Stimulated activated CD4-positive, alpha-beta T cell treated with anti-CD3 and anti-CD28 coated beads, Interleukin-2, amount 100 ng/mL, for 4 hours (primary cell): ENCODE measurements at places on chromosomes 16 and 17.
A peak's percentile ranks its signal among the peaks of the same experiment; 100 is the strongest.

DNA sequence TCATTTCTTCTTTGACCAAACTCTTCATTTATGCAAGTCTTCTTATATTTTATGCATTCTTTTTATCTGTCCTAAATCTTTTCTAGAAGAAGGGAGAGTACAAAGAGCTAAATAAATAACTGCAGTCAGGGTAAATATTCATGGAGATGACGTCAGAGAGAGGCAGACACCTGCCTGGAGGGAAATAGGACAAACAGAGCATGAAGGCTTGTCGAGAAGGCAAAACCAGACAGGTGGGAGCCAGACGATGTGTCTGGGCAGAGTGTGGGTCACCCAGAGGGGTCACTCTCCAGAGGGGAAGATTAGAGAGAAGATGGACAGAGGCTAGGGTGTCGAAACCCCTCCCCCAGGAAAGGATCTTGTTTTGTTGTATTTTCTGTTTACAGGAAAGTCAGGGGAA, 78.3 kb upstream of the RPL38 start:
- no peak for DNase-seq

DNA sequence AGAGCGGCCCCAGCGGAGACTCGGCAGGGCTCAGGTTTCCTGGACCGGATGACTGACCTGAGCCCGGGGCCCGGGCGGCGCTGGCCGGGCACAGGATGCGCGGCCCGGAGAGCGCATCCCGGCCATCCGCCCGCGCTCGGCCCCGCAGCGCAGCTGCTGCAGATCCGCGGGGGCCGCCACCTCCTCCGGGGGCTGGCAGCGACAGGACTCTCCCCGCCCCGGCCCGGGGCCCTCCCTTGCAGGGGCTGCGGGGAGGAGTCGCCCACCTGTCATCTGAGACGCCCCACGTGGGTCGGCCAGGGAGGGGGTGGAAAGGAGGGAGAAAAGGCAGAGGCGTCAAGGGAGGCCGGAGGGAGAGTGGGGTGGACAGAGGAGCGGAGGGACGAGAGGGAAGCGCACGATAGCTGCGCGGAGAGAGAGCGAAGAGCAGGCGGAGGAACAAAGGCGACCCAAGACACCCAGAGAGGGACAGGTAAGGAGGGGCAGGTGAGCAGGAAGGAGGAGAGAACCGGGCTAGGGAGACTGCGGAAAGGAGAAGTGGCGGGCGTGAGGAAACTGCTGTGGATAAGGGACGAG, 471 bp upstream of the PRKAR1A start:
- DNase-seq = peak; percentile 72

DNA sequence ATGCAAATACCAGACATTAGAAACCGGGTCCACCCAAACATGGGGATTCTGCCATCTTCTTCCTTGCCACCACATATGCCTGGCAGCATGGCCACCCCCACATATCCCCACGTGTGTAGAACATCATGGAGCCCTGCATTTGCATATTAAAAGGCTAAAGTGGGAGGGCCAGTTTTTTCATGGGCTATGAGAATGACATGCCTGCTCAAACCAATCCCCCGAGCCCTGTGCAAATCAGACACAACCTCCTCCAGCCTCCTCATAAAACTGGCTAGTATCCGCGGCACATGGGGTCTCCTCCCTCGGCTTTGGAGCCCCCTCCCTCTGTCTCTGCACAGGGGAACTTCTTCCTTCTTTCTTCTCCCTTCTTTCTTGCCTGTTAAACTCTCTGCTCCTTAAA, 174.9 kb upstream of the WSCD1 start:
- no peak for DNase-seq

GRCh38 chr16:90018297-90018651, 982 bp downstream of the DBNDD1 start:
- no peak for DNase-seq

DNA sequence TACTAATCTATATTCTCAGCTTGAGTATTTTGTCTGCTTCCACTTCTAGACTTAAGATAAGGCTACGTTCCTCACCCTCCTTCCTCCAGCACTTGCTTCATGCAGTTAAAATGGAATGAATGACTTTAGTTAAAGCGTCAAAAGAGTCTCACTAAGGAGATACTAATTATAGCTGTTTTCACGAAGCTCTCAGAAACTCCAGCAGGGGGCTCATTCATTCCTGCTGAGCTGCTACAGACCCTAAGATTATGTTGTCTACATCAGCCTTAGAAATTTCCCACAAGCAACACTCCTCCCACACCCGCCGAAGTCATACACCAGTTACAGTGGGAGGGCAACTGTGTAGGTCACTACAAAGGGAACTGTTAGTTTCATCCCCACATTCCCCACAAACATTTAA, 57.0 kb upstream of the KIFC3 start:
- no peak for DNase-seq

GRCh38 chr17:36932694-36933511, 4.4 kb upstream of the LHX1 start:
- DNase-seq = no peak

GRCh38 chr16:84312783-84313382, 18.2 kb downstream of the WFDC1 start:
- no peak for DNase-seq

DNA sequence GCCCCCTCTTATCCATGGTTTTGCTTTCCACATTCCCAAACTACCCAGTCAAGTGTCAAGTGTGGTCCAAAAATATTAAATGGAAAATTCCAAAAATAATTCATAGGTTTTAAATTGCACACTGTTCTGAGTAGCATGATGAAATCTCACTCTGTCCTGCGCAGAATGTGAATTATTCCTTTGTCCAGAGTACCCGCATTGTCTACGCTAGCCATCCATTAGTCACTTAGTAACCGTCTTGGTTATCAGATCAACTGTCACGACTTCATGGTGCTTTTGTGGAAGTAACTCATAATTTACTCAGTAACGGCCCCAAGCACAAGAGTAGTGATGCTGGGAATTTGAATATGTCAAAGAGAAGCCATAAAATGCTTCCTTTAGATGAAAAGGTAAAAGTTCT, 94.9 kb downstream of the SLC39A11 start:
- no peak for DNase-seq

DNA sequence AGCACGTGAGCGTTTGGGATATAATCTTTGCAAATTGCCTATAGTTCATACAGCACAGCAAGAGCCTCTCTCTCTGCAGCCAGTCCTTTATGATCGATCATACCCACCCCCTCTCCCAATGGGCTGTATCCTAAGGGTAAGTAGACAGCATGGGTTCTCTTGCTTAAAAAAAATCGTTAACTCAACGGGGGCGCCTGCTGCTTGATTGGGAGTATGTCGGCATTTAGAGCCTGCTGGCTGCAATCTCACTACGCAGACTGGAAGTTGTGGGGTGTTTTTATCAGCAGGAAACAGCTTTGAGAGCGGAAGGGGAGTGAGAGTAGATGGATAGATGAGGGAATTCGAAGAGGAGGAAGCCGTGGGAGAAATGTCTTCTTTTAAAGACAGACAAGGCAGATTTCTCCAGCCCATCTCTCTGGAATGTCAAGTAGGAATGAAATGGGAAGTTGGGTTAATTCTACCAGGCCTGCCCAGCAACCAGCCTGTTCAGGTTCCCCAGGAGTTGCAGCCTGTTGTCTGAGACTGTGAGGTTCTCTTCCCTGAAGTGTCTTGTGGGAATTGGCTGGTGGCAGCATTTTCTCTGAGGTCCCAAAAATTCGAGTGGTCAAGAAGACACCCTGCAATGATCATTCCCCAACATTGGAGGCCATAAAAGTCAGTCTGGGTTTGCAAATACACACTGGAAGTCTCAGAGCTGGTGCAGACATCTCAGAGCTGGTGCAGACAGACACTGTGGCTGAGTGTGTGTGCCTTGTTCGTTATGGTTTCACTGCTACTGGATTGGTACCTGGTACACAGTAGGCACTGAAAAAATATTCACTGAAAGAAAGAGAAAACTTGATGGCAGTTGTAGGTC, 65.6 kb downstream of the PRKCB start:
- no peak for DNase-seq

- DNase-seq = no peak
Observed at GRCh38 chr17:49266233-49266632, 35.6 kb upstream of the PHOSPHO1 start.

- DNase-seq = no peak
Observed at GRCh38 chr17:50278526-50279180, 4.4 kb downstream of the TMEM92 start.

DNA sequence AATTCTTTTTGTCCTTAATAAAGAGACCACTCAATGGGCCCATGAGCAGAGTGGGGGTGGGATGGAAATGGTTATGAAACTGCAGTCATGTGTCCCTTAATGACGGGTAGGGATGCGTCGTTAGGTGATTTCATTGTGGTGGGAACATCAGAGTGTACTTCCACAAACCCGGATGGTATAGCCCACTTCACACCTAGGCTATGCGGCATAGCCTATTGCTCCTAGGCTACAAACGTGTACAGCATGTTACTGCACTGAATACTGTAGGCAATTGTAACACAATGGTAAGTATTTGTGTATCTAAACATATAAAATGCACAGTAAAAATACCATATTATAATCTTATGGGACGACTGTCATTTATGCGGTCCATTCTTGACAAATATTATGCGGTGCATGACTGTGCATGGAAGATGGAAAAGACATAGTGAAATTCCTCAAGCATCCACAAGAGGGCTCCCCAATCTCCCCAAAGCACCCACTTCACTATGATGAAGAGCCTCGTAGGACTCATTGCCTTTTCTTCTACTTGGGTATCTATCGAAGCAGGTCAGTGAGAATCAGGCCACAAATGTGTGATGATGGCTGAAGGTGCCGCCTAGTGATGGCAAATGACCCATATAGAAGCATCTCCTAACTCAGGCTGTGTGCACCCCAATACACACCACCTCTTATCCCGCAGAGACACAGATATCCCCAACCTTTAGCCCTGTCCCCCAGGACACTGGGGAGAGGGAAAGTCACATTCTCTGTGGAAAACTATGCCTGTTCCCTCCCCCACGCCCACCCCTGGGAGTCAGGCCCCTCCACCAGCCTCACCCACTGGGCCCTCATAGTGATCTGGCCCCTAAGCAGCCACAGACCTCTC, 43.5 kb downstream of the TBX21 start:
- DNase-seq = peak; percentile 16

DNA sequence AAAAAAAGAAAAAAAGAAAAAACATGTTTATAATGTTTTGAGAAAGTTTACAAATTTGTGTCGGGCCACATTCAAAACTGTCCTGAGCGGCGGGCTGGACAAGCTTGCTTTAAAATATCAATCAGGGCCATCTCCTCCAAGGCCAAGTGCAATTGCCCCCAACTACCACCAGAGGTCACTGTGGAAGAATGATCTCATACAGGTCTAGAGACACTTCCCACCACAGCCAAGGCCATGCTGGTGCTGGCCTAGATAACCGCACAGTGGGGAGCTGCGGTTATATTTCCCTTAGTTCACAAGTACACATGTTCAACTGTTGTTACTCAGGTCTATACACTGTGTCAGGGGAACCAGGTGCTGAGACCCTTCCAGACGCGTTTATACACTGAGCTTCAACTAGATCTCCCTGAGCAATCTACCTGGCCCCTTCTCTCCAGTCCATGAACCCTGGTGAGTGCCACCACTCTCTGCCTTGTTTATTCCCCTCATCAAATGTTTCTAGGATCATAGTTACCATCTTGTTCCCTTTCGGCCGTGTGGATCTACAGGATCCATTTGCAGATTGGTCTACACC, 83.8 kb upstream of the CCL2 start:
- DNase-seq = peak; percentile 13

DNA sequence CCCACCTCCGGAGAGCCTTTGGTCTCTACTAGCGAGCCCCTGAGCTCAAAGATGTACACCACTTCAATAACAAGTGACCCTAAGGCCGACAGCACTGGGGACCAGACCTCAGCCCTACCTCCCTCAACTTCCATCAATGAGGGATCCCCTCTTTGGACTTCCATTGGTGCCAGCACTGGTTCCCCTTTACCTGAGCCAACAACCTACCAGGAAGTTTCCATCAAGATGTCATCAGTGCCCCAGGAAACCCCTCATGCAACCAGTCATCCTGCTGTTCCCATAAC, 702 bp downstream of the SPN start:
- DNase-seq = no peak

DNA sequence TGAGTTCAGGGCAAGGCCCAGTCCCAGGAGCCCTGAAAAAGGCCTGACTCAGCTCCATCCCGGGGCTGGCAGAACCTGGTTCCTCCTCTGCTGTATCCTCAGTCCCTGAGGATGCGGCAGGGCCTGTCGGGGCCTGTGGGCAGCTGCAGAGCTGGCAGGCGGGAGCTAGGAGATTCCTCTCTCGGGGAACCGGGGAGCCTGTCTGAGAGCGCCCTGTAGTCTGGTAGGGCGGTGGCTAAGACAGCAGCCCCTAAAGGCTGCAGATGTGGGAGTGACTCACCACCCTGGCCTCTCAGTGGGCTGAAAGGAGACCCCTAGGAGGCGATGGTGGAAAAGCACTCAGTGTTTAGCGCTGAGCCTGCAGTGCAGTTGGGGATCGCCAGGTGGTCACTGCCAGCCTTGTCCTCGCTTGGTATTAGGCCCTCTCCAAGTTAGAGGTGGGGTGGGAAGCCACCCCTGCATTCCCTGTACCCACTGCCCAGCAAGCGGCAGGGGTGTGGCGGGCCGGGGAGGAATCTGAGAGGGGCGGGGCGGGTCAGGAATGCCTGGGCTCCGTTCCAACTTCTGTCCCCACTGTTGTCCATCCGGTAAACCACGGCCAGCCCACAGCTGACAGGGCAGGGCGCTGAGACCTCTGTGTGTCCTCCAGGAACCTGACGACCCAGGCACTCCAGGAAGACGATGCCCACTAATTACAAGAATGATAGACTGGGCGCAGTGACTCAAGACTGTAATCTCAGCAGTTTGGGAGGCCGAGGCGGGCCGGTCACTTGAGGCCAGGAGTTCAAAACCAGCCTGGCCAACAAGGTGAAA, 29.5 kb upstream of the CDH1 start:
- no peak for DNase-seq

DNA sequence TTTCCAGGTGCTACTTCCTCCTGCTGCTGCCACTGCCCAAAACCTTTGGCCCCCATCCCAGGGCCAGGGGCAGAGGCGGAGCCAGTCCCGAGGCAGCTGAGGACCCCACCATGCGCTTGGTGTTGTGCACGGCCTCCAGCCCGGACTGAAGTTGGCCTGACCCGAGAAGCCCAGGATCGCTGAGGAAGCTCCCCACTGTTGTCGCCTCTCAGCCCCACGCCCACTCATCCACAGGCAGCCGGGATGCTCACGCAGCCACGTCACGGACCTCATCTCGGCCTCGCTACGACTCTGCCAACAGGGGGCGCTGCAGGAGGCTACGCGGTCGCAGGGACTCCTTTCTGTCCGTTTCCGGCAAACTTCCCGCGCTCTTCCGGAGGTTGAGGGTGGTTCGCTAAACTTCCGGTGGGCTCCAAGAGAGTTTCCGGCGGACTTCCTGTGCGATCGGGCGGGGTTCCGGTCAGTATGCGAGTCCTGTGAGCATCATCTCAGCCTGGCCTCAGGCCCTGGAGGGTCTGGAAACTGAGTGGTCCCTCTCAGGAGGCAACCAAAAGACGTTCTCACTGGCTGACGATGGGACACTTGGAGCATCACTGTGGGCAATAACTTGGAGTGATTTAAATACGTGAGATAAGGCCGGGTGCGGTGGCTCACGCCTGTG, 12.4 kb downstream of the ZG16B start:
- peak; percentile 41 for DNase-seq

- DNase-seq = no peak
Observed at GRCh38 chr16:12119562-12119961, 143.0 kb downstream of the SNX29 start.
